ENCODE measurements at places on chromosomes 11 and 22.

DNA sequence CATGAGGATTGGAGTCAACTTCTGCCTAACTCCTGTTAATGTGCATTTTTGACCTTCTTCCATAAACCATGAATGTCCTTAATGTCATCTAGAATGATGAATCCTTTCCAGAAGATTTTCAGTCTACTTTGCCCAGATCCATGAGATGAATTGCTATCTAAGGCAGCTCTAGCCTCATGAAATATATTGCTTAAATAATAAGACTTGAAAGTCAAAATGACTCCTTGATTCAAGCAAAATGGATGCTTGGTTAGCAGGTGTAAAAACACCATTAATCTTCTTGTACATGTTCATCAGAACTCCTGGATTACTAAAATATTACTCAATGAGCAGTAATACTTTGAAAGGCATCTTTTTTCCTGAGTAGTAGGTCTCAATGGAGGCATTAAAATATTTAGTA, 238.5 kb upstream of the ZC3H12C start:
- DNase-seq, result no peak

DNA sequence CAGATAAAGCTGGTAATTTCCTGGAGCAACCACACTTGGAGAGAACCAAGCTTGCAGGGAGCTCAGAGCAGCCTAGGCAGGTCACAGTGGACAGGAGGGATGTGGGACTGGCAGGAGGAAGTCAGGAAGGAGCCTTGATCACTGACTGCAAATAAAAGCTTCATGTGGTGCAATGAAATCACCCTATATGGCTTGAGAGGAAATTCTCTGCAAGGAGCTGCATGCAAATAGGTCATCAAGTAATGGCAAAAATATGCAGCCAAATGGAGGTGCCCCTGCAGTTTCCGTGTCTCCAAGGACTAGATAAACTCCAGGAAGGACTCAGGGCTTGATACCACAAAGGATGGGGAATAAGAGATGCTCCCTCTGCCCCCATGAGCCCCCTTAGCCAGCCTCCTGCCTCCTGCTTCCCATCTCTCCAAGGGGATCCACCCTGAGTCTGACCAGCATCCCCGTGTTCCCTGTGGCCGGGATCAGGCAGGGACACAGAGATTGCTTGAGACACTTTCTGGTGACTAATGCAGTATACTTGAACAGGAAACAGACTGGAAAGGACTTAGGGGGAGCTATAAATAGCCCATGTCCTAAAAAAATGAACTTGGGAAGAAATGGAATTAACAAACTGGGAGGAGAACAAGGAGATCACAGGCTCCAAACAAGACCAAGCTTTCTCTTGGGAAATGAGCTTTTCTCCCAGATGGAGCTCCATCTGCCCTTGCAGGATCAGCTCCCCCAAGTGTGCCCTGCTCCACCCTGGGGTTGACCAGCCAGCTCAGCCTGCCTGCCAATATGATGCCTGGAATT, 23.9 kb upstream of the MICAL2 start:
- no peak for DNase-seq

GRCh38 chr11:46611526-46612304, 5.3 kb downstream of the HARBI1 start:
- DNase-seq, result no peak

GRCh38 chr22:29002603-29003002, 59.0 kb downstream of the C22orf31 start:
- DNase-seq, result no peak

- DNase-seq, result no peak
These were observed 5.5 kb downstream of the CYP2R1 start for GRCh38 chr11:14886513-14886912.

GRCh38 chr11:122764371-122765090, 73.8 kb upstream of the CRTAM start:
- no peak for DNase-seq
